Cerebellum (tissue), 4 donors: ENCODE measurements at places on chromosomes 7 and 10. TPM values are rescaled to one million over a fixed set of nuclear protein-coding genes. Genes with fewer than 3 reads are reported as not detected.

DNA sequence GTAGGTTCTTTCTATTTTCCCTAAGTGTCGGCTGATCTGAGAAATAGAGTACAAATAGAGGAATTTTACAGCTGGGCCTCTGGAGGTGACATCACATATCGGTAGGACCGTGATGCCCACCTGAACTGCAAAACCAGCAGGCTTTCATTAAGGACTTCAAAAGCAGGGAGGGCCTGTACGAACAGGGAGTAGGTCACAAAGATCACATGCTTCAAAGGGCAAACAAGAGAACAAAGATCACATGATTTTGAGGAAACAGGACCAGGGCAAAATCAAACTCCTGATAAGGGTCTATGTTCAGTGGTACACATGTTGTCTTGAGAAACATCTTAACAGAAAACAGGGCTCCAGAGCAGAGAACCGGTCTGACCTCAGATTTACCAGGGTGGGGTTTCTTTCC is 88.9 kb downstream of the CNNM2 start:
- DNase-seq, result no peak

DNA sequence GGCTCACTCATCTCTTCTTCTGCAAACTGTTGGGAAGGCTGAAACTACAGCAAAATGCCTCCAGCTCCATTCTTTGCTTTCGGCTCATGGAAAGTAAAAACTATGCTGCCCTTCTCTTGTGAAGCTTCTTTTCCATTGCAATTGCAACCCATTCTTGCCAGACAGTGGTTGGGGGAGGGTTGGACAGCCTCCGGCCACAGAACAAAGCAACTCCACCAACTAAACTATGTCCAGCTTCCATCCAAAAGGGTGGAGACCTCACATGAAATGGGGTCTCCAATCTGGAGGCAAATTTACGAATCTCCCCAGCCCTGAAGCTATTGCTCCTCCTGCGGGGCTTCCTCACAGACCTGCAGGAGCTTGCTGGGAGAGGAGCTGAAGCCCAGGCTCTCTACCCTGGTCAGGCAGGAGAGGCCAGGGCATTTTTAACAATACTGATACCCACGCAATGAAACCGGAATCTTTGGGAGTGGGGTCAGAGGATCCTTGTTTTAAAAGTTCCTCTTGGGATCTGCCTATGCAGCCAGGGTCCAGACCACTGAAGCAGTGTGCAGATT is 549 bp downstream of the GPNMB start:
- DNase-seq, result no peak

GRCh38 chr7:16891338-16891737 is 9.6 kb upstream of the AGR3 start:
- no peak for DNase-seq

DNA sequence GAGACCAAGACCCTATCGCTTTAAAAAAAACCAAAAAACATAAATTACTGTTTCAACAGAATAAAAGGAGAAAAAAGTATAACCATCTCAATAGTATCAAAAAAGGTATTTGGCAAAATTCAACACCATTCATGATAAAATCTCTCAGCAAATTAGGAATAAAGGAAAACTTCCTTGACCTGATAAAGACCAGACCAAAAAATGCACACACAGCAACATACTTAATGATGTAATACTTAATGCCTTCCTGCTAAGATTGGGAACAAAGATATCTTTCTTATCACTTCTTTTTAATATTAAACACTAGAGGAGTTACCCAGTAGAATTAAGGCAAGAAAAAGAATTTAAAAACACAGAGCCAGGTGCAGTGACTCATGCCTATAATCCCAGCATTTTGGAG is 79.3 kb downstream of the CNOT4 start:
- no peak for DNase-seq

GRCh38 chr7:155610633-155611193 is 33.7 kb upstream of the RBM33 start:
- DNase-seq, result peak; percentile 62

GRCh38 chr7:98276241-98276761 is 5.2 kb upstream of the BRI3 start:
- DNase-seq, result no peak

DNA sequence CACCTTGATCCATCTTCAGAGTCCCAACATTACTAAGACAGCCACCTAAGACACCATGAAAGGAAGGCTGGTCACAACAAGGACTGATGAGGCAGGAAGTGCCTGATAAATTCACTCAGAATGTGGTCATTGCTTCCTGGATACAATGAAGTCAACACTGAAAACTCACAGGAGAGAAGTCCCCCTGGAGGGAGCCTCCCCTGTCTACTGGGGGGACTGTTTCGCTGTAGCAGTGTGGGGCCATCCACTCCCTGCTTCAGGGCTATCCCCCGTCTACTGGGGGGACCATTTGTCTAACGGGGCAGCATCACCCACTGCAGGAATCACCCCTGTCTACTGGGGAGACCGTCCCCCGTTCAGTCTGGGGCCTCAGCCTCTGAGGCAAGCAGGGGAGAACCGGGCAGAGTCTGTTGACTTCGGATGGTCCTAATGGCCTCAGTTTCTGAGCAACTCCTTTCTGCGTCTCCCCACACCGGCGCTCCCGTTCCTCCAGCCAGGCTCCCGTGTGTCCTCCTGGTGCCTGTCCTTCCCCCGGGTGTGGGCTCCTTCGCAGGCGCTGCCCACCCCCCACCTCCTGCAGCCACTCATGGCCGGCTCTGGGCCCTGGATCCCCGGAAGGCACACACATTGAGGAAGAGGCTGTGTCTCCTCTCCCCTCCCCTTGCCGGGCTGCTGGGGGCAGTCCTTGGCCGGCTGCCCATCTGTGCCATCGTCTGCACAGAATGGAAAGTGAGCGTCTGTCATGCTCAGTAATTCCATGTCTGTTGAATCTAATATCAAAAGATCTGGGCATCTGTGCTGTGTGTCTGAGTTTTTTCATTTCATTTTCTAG is 59.9 kb upstream of the DNAJB6 start:
- DNase-seq, result peak; percentile 38

DNA sequence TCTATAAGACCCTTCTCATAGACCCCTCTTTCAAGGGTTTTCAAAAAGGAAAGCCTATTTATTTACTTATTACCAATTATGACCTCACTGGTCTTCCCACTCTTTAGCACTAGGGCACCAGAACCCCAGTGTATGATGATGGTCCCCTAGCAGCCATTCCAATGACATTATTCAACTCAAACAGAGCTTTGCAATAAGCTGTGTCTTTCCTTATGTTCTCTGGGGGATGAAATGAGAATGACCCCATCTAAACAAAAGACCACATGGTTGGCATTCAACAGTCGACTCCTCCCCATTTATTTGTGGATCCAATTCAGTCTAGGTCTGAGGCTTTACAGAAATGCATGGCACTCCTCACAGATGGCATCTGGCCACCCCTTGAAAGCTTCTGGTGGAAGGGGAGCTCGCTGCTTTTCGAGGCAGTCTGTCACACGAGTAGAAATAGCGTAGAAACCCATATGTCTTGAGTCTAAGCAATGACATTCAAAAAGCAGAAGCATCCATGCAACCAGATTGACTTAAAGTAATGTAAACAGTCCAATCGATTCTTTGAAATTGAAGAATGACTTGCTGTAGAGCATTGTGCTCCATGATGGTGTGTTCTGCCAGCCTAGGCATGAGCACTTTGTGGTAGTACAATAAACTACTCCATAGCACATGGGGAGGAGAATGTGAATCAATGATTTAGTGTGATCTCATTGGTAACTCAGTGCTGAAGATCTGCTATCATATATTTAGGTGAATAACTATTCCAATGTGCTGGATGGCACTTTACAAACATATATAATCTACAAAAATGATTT is 29.8 kb downstream of the NRP1 start:
- no peak for DNase-seq

- no peak for DNase-seq
Observed at GRCh38 chr7:47446871-47447466, 134.9 kb downstream of the TNS3 start.

- DNase-seq, result no peak
Observed at GRCh38 chr10:5683065-5683464, 1.6 kb upstream of the TASOR2 start.

DNA sequence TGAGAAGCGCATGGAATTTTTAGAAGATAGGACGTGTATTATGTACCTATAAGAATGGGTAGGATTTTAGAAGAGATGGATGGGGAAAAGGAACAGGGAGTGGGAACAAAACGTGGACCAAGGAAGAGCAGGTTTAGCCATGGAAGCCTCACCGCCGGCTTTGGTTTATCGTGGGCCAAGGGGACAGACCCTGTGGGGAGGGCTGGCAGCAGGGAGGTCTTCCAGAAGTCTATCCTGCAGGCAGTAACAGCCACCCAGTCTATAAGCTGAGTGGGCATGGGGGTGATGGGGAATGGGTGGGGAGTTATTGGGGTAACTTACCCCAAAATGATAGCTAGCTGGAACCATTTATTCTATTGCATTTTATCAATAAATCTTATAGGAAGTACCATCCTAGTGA is 44.9 kb downstream of the IKZF1 start:
- no peak for DNase-seq

Gene LDB3
- 0.27 TPM for total RNA-seq

Gene AGAP9
- 4.4 TPM for total RNA-seq

Gene PRF1
- not detected for total RNA-seq

Gene RBM17
- total RNA-seq, result 48.1 TPM

Gene ASIC3
- 1.6 TPM for total RNA-seq

Gene KCNIP2
- 8.3 TPM for total RNA-seq

Gene EPHA1
- 1.6 TPM for total RNA-seq

Gene AKR1B15
- total RNA-seq, result not detected
